ENCODE measurements at places on chromosomes 7 and 10. TPM values are rescaled to one million over a fixed set of nuclear protein-coding genes. Genes with fewer than 3 reads are reported as not detected.

SMO gene
- 13.6 TPM for total RNA-seq

OR9A2 gene
- total RNA-seq, result not detected

SPDYE8 gene
- not detected for total RNA-seq

AMZ1 gene
- not detected for total RNA-seq

HTR5A gene
- total RNA-seq, result not detected

POT1 gene
- total RNA-seq, result 12.5 TPM

POLD2 gene
- total RNA-seq, result 166 TPM

FKBP6 gene
- not detected for total RNA-seq

OR2A1 gene
- total RNA-seq, result not detected

CH25H gene
- total RNA-seq, result 0.36 TPM

TET1 gene
- 0.59 TPM for total RNA-seq

CHN2 gene
- 0.35 TPM for total RNA-seq

LRIT1 gene
- total RNA-seq, result not detected

FOXI2 gene
- not detected for total RNA-seq

ABCC2 gene
- total RNA-seq, result 142 TPM

SPDYE5 gene
- total RNA-seq, result not detected

OR13A1 gene
- total RNA-seq, result not detected

PDZD7 gene
- total RNA-seq, result 0.88 TPM

EN2 gene
- total RNA-seq, result 1.0 TPM

ANKMY2 gene
- total RNA-seq, result 14.4 TPM

CDK13 gene
- total RNA-seq, result 20.2 TPM

HOXA5 gene
- 5.8 TPM for total RNA-seq

PLCE1 gene
- 6.7 TPM for total RNA-seq

NPC1L1 gene
- total RNA-seq, result 0.08 TPM

SGMS1 gene
- 56.6 TPM for total RNA-seq

TDRD1 gene
- not detected for total RNA-seq

FAM3C gene
- 43.9 TPM for total RNA-seq

TRPV5 gene
- not detected for total RNA-seq

RASSF4 gene
- 4.1 TPM for total RNA-seq

PODXL gene
- 39.2 TPM for total RNA-seq

KCNMA1 gene
- total RNA-seq, result 68.8 TPM

SLC39A12 gene
- not detected for total RNA-seq

Measured in A549 treated with Mapracorat at 1 μM for 4 hours (cell line).